ENCODE measurements at places on chromosomes 6 and 20.
A peak's percentile ranks its signal among the peaks of the same experiment; 100 is the strongest.

- DNase-seq, result peak; percentile 6
These were observed 614 bp upstream of the TMEM242 start for GRCh38 chr6:157323966-157324300.

DNA sequence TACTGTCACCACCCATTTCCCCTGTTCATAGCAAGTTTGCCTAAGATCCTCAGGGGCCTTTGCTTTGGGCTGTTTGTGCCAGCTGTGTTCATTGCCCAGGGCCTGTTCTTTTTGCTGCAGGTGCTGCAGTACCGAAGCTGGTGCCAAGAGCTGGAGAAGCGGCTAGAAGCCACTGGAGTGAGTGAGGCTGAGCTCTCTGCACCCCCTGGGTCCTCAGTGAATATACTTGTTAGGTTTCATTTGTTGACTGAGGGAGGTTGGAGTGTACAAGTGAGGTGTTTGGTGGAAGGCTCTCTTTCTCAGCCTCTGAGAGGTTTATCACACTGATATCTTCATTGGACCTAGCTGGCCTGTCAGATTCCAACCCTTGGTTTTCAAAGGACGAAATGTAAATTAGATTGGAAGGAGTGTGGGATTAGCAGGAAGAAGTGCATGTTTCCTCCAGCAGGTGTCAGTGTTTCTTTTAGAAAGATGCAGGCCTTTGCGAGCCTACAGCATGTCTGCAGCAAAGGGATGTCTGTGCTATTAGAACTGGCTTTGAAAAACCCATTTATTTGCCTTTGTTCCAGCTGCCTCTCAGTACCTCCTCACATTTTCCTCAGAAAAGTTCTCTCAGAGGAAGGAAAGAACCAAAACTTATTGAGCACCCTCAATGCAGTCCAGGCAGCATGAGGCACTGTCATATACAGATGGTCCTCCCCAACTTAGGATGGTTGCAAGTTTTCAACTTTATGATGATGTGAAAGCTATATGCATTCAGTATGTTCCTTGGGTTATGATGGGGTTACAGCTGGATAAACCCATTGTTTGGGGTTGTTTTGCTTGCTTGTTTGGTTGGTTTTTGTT lies 8.3 kb downstream of the CEP250 start:
- DNase-seq, result no peak

DNA sequence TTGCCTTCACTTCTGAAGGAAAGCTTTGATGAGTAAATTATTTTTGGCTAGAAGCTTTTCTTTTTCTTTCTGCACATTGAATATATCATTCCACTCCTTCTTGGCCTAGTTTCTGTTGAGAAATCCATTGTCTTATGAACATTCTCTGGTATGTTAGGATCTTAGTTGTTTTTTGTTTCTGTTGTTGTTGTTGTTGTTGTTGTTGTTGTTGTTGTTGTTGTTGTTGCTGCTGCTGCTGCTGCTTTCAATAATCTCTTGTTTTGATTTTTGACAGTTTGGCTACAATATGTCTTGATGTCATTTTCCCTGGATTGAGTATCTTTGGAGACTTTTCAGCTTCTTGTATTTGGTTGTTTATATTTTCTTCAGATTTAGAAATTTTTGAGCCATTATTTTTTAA lies 836.5 kb upstream of the MAN1A1 start:
- DNase-seq, result no peak

GRCh38 chr6:170448317-170448716 lies 104.8 kb downstream of the PSMB1 start:
- no peak for DNase-seq

- no peak for DNase-seq
These were observed 22.4 kb upstream of the TASP1 start for GRCh38 chr20:13661070-13661685.

GRCh38 chr6:121335087-121336008 lies 1.1 kb upstream of the TBC1D32 start:
- no peak for DNase-seq

- no peak for DNase-seq
These were observed 42.8 kb downstream of the MCHR2 start for GRCh38 chr6:99951016-99951805.

- DNase-seq, result no peak
These were observed 46.3 kb upstream of the FOXA2 start for GRCh38 chr20:22630701-22631100.

DNA sequence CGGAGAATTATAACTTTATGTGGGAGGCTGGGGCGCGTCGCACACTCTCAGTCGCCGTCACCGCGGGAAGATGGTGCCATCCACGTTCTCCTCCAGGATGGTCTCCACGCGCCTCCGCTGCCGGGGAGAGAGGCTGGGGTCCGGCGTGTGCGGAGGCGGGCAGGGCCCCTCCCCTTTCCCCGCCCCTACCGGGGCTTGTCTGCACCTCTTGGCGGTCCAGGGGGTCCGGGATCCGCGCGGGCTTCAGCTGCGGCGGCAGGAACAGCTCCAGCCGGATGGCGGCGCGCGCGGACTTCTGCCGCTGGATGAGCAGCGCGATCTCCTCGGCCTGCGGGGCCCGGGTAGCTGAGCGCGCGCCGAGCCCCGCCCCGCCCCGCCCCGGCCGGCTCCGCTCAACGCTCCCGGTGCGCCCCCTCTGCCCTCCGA lies 807 bp downstream of the LKAAEAR1 start:
- DNase-seq, result peak; percentile 53

- no peak for DNase-seq
These were observed 35.4 kb downstream of the FYN start for GRCh38 chr6:111837641-111838500.

DNA sequence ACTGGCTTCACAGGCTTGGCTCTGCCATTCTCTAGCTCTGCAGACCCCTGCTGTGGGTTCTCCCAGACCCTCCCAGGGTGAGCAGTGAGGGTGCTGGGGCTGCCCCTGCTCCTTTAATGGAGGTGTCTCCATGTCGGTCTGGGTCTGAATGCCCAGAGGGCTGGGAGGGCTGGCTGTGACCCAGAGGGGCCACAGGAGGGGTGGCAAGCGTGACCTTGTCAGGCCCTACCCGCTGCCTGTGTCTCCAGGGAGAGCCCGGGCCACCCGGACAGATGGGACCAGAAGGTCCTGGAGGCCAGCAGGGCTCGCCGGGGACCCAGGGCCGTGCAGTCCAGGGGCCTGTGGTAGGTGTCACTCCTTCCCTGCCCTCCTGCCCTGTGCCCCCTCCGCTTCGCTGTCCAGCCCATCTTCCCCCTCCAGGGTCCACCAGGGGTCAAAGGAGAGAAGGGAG lies 32.1 kb downstream of the COL20A1 start:
- no peak for DNase-seq

DNA sequence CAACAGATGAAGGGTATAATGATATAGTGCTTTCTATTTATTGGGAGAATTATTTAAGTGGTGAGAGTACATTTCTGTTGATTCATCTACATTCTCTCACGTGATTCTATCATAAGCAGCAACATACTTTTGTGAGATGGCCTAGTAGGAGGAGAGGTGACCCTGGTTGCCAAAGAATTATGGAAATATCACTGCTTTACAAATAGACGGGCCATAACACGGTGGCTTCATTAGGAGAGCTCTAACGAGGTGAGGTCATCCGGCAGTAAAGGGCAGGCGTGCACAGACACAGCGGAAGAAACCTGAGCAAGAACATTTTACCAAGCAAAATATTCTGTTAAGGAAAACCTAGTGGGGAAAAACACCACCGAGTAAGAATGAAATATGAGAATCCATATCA lies 337.4 kb upstream of the QKI start:
- no peak for DNase-seq

- DNase-seq, result no peak
These were observed 5.9 kb downstream of the HSPA12B start for GRCh38 chr20:3738111-3739053.
